ENCODE measurements at places on chromosomes 13 and 19. TPM values are rescaled to one million over a fixed set of nuclear protein-coding genes. Genes with fewer than 3 reads are reported as not detected.

- H3K27me3 ChIP-seq = no peaks in the 10 kb centered on the region
- no peaks in the 10 kb centered on the region for H3K36me3 ChIP-seq
- H3K4me3 ChIP-seq = no peak overlapping the region
- no peak for DNase-seq
- no peak overlapping the region for H3K27ac ChIP-seq
Observed at GRCh38 chr13:23427342-23427843, 6.1 kb downstream of the SACS start.

GRCh38 chr13:71054358-71054757, 812.6 kb downstream of the DACH1 start:
- no peaks in the 10 kb centered on the region for H3K36me3 ChIP-seq
- no peaks in the 10 kb centered on the region for H3K27me3 ChIP-seq
- no peaks in the 10 kb centered on the region for H3K4me1 ChIP-seq
- no peak overlapping the region for H3K4me3 ChIP-seq

GRCh38 chr19:46878613-46879375, 18.0 kb downstream of the ARHGAP35 start:
- peaks cover 32% of the 10 kb centered on the region for H3K4me1 ChIP-seq
- H3K27ac ChIP-seq = no peak overlapping the region
- H3K4me3 ChIP-seq = no peak overlapping the region
- H3K27me3 ChIP-seq = no peaks in the 10 kb centered on the region
- DNase-seq = no peak

- no peak overlapping the region for H3K4me3 ChIP-seq
- no peaks in the 10 kb centered on the region for H3K4me1 ChIP-seq
- H3K36me3 ChIP-seq = no peaks in the 10 kb centered on the region
- DNase-seq = no peak
- no peak overlapping the region for H3K27ac ChIP-seq
Observed at GRCh38 chr13:106121173-106121754, 414.2 kb downstream of the EFNB2 start.

DNA sequence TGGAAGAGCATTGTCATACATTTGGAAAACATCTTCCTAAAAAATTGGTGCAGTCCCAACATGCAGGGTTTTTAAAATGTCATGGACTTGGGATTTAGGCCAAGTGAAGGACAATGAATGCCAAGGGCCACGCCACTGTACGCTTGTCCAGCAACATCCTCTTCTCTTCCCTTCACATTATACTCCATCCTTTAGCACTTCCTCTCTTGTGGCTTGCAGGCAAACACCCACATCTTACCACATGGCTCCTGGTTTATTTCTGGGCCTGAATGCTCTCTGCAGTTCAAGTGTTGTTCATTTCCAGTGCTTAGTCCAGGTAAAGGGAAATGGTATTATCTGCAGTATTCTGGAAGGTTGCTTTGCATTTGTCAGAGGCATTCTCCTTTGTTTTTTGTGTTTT, 45.0 kb downstream of the CBY2 start:
- H3K27ac ChIP-seq = no peak overlapping the region
- no peaks in the 10 kb centered on the region for H3K36me3 ChIP-seq
- no peak overlapping the region for H3K4me3 ChIP-seq
- H3K4me1 ChIP-seq = no peaks in the 10 kb centered on the region

GRCh38 chr13:106499896-106500295, 35.6 kb downstream of the EFNB2 start:
- no peak overlapping the region for H3K27ac ChIP-seq
- DNase-seq = no peak
- no peaks in the 10 kb centered on the region for H3K27me3 ChIP-seq
- H3K4me3 ChIP-seq = no peak overlapping the region

DNA sequence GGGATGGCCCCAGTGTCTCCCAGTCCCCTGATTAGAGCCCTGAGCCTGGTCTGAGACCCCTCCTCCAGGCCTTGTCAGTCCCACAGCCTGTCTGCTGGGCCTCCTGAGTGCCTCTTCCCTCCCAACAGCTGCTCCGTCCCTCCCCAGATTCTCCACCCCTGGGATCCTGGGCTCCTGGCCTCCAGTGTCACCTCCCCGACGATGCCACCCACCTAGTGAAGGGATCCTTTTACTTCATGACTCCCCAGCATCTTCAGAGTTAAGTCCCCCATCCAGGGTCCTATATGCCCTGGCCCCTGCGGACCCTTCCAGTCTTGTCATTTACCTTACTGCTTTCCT, 4.4 kb upstream of the PRX start:
- H3K4me3 ChIP-seq = no peak overlapping the region
- peak overlapping the region; percentile 52 for H3K27ac ChIP-seq
- no peaks in the 10 kb centered on the region for H3K36me3 ChIP-seq
- no peaks in the 10 kb centered on the region for H3K27me3 ChIP-seq
- DNase-seq = no peak
- peaks cover 5% of the 10 kb centered on the region for H3K4me1 ChIP-seq

GRCh38 chr19:4369109-4369887, 25.9 kb downstream of the MPND start:
- H3K27me3 ChIP-seq = no peaks in the 10 kb centered on the region
- peak overlapping the region; percentile 69 for H3K27ac ChIP-seq
- H3K36me3 ChIP-seq = peaks cover 4% of the 10 kb centered on the region
- H3K4me1 ChIP-seq = peaks cover 60% of the 10 kb centered on the region
- peak; percentile 64 for DNase-seq

GRCh38 chr13:30679483-30680330, 55.6 kb upstream of the ALOX5AP start:
- no peak overlapping the region for H3K4me3 ChIP-seq
- H3K36me3 ChIP-seq = no peaks in the 10 kb centered on the region
- no peak overlapping the region for H3K27ac ChIP-seq

ZNF526 gene
- 4.9 TPM for total RNA-seq

SRRM5 gene
- total RNA-seq = 0.08 TPM

S1PR2 gene
- 4.8 TPM for total RNA-seq

ZNF560 gene
- not detected for total RNA-seq

HSD11B1L gene
- 1.3 TPM for total RNA-seq

DACT3 gene
- 1.1 TPM for total RNA-seq

Measured in liver (tissue), 10 donors.